ENCODE measurements at places on chromosomes 1 and 21.

- DNase-seq, result no peak
Observed at GRCh38 chr21:16081304-16081703, 351.5 kb downstream of the USP25 start.

- no peak for DNase-seq
Observed at GRCh38 chr1:231885209-231885854, 258.7 kb downstream of the DISC1 start.

DNA sequence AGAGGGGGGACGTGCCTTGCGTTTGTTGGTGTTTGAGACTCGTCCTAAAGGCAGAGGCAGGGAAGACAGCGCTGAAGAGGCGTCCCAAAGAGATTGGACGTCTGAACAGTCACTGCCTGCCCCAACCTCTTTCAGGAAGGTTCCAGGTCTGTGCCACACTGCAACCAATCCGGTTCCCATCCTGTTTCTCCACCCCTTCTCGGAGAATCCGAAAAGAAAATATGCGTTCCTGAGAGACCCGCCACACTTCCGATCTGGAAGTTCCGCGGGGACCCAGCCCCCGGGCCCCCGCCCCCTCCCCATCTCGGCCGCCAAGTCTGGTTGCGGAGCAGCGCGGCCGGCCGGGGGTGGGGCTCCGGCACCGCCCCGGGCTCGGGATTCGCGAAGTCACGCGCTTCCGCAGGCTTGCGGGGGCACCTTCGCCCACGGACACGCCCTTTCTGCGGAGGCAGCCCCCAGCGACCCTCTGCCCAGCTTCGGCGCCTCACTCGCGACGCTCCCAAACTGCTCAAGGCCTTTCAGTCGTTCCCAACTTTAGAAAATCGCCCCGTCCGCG, 124.5 kb upstream of the DPYD start:
- no peak for DNase-seq

DNA sequence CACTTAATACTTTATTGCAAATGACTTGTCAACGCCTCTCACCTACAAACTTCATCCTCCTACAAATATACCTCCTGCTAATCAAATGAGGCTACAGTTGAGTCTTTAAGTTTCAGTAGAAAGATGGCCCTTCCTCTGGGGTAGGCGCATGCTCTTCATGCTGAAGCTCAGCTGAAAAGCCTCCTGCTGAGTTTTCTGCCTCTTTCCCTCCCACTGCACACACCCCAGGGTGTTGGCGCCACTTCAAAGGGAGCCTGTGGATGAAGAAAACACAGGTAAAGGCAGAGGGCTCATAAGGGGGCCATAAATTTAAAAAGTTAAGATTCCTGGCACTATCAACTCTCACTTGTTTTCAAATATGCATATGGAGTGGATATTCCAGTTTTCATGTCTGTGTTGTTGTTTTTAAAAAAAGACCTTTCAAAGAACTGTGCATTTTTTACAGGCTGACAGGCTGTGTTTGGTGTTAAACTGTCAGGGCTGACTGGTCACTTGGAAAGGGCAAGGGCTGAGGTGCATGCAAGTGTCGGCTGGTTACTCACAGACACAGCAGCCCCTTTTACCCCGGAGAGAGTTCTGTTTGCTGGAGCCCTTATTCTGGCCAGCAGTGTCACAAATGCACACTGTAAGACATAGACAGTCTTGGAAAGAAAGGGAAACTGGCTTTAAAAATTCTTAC, 42.9 kb upstream of the LGALS8 start:
- no peak for DNase-seq

GRCh38 chr1:60133848-60134247, 60.3 kb upstream of the C1orf87 start:
- no peak for DNase-seq

DNA sequence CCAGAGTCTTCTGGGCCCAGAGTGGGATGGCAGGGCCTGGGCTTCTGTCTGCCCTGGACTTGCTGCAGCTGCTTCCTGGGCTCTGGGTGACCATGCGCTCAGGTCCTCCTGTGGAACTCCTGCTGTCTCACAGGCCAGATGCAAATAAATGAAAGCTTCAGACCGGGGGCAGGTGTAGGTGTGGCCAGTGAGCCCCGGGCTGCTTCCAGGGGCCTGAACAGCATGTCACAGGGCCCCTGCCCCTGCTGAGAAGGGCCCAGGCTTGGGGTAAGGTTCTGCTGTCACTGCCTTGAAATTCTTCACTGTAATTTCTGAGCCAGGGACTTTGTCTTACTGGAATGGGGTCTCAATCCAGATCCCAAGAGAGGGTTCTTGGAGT, 2.5 kb upstream of the PKNOX1 start:
- DNase-seq, result no peak

DNA sequence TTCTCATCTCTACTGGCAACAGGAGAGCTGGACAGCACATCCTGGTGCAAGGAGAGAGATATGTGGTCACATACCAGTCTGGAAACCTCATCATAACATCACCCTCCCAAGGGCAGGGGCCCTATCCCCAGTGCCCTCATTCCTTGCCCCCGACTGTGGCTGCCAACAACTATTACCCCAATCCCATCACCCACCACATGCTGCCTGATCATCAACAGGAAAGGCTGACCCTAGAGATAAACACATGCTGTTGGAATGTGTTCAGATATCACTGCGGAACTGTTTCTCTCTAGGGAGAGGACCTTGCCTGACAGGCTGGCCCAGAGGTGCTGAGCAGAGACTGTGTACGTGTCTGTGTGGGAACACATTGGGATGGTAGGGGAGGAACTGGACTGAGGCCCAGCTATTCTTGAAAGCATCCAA, 4.5 kb upstream of the INKA2 start:
- DNase-seq, result no peak

- DNase-seq, result no peak
Observed at GRCh38 chr1:85267313-85267712, 7.9 kb upstream of the C1orf52 start.

GRCh38 chr21:29708401-29708800, 231.4 kb downstream of the GRIK1 start:
- no peak for DNase-seq

DNA sequence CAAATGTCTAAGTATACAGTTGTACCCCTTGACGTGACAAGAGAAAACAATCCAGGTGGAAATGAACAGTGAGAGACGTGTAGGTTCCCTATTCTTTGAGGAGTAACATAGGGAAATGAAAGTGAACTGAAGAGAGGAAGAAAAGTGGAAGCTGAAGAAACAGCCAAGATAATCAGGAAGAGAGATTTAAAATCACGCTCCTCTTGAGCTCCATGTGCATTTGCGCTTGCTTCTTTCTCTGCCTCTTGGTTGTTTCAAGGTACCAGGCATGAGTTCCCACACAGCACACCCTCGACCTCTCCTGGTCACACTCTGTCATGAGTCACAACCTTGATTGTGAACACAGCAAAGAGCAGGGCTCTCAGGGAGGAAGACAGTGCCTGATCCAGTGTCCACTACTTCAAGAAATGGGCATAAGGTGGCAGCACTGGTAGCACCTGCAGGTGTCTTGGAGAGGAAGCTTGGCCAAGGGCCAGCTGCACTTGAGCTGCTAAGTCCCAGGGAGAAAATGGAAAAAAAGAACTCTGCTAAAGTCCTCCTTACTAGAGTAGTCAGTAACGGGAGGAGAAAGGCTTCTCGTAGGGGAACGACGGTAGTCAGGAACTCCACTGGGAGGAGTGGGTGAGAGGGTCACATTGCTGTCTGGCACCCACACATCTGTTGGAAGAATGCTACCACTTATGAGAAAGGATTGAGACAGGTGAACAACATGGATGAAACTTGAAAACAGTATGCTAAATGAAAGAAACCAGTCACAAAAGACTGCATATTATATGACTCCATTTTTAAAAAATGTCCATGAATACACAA, 18.3 kb upstream of the ARID1A start:
- peak; percentile 71 for DNase-seq

DNA sequence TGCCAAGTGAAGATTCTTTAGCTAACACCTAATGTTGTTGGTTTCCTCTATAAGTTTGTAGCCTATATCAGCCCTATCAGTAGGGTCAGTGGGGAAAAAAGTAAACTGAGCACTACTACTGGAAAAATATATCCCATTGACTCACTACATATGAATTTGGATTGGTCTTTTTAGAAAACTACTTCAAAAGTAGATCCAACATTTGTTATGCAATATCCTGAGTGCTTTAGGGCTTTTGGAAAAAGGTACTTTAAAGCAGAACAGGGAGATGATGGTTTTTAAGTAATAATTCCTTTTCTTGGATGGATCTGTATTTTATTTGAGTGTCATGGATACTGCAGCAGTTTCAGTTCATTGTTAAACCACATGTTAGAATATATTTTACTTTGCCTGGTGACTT, 7.1 kb downstream of the C1orf21 start:
- DNase-seq, result no peak

DNA sequence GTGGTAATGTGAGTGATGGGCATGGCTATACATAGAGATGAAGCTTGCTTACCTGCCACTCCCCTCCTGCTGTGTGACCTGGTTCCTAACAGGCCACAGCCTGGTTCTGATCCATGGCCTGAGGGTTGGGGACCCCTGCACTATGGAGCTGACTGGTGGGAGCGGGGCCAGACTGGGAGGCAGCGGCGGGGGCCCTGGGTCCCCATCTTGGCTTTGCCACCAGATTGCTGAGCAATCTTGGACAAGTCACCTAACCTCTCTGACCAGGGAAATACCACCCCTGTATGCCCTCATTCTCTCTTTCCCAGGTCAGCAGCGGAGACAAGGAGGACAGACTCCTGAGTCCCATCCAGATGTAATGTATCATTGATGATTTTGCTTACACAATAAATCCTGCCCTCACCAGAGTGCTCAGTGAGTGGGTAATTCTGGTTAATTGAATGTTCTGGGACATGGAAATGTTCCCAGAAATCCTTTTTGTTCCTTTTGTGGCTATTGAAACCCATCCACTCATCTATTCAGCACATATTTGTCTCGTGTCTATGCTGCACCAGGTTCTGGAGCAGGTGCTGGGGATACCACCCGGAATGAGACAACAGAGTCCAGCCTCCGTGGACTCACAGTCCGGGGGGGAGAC, 4.1 kb upstream of the ARHGEF10L start:
- DNase-seq, result no peak

DNA sequence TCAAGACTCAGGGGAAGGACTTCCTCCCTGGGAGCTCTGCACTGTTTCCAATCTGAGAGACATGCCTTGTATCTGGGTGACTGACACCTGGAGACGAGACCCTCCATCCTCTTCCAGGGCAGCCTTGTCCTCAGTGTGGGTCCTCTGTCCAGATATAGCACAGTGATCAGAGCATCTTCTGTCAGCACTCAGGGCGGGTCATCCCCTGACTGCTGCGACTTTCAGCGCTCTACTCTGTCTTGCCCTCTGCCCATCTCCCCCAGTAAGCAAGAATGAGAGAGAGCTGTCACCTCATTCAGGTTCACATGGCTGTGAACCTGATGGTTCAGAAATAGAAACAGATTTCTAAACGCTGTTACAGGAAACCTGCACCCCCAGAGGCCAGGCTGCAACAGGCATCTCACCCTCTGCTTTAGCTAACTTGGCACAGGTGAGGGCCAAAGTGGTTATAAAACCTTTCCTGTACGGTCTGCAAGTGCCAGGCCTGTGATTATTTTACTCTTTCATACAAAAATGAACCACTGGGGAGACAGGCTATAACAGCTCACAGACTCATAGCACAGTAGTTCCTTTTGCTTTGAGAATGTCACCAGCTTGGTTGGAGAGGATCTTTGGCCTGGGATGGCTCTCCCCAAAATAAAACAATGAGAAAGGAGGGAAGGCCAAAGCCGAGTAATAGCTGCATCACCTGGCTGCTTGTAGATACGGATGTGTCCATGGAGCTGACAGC, 11.4 kb upstream of the TENT5C start:
- no peak for DNase-seq

GRCh38 chr1:81499487-81499886, 301.2 kb upstream of the ADGRL2 start:
- no peak for DNase-seq

GRCh38 chr21:32477424-32477745, 64.9 kb downstream of the EVA1C start:
- DNase-seq, result no peak

DNA sequence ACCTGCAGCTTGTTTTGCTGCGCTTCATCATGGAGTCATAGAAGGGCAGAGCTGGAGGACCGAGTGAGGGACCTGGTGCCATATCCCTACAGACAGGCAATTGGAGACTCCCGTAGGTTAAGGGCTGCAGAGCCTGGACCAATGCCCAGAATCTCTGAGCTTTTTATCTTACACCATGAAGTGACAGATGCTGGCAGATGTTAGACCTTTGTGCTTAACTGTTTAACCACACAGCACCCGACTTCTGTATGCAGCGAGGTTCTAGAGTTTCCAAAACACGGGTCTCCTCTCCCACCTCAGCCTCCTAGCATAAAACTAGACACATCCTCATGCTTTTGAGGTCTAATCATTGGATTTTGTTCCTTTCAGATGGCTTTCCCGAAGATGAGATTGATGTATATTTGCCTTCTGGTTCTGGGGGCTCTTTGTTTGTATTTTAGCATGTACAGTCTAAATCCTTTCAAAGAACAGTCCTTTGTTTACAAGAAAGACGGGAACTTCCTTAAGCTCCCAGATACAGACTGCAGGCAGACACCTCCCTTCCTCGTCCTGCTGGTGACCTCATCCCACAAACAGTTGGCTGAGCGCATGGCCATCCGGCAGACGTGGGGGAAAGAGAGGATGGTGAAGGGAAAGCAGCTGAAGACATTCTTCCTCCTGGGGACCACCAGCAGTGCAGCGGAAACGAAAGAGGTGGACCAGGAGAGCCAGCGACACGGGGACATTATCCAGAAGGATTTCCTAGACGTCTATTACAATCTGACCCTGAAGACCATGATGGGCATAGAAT, 47.6 kb downstream of the B3GALT5 start:
- no peak for DNase-seq

DNA sequence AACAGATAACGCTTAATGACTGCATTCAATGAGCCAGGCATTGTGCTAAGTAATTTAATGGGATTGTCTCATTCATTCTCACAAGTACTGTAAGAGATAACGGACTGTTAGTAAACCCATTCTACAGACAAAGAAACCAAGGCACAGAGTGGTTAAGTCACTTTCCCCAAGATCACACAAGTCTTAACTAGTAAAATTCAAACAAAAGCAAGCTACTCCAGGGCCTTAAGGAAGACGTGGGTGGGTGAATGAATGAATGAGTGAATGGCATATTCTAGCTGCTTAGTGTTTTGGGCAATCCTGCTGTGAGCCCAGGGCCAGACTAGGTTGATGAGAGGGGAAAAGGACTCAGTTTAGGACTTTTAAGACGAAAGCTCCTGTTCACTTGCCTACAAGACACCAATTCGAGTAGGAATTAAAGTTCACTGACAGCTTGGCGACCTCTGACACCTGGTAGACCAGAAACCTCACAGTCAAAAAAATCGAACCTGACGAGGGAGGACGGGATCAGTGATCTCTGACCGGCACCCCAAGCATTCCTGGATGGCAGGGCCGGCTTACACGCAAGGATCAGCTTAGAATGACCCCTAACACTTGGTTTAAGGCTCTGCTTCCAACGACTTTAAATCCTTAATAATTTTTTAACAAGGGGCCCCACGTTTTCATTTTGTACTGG, 557 bp downstream of the EMC1 start:
- DNase-seq, result no peak

DNA sequence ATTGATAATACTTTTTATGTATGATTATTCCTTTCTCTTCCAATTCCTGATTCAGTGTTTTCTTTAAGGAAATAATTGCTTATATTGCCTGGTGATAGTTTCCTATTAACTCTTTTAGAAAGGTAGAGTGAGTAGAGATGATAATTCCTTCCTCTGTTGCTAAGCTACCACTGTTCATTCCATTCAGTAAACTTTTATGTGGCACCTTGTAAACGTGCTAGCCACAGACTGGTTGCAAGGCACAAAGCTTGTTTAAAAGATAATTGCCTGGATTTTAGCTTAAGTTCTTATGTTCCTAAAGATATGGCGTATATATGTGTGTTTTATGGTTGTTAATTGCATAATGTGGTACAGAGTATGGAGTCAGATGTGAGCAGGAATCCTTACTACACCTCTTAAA, 3.2 kb downstream of the ZFYVE9 start:
- DNase-seq, result no peak

All from activated CD4-positive, alpha-beta T cell treated with anti-CD3 and anti-CD28 coated beads, Interleukin-10, Interleukin-2, amounts not matched to agents 100 ng/mL and 50 ng/mL, durations not matched to agents 16 hours and 8 hours (primary cell).